Activated CD4-positive, alpha-beta T cell treated with anti-CD3 and anti-CD28 coated beads, Interleukin-2, amount 50 U/mL, for 1 hour (primary cell): ENCODE measurements at places on chromosomes 11 and 22.
A peak's percentile ranks its signal among the peaks of the same experiment; 100 is the strongest.

GRCh38 chr11:125167292-125167953, 2.9 kb downstream of the PKNOX2 start:
- no peak for DNase-seq

GRCh38 chr11:3026803-3027202, 30.4 kb downstream of the CARS1 start:
- no peak for DNase-seq

DNA sequence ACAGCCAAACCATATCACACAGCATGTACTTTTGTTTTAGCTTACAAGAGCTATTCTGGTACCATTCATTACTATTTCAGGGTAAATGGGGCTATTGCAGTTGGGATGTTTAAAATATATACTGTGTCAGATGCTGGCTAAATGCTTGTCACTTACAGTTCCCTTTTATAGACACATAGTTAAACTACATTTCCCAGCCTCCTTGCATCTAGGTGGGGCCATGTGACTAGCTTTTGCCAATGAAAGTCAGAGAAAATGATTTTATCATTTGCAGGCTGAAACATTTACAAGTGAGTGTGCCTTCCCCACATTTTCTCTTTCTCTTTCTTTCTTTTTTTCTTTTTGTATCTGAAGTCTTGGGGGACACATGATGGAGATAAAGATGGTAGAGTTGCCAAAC, 7.8 kb upstream of the IFTAP start:
- DNase-seq = no peak

DNA sequence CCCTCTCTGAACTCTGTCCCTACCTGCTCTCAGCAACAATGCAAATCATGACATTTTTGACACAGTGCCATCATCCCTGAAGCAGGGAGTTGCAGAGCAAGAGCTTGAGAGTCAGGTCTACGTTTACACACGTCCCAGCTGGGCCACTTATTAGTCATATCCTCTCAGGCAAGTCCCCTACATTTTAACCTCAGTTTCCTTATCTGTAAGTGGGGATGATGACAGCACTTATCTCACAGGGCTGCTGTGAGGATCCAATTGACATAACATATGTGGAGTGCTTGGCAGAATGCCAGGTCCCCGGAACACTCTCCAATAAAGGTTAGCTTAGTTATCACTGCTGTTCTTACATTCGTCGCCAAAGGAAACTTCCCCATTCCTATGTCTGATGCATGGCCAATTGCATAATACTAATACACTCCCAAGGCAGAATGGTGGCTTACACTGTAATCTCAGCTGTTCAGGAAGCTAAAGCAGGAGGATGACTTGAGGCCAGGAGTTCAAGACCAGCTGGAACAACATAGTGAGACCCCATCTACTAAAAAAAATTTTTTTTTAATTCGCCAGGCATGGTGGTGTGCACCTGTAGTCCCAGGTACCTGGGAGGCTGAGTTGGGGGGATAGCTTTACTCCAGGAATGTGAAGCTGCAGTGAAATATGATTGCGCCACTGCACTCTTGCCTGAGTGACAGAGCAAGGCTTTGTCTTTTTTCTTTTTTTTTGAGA, 16.6 kb downstream of the ASCC2 start:
- no peak for DNase-seq

- no peak for DNase-seq
Measured at GRCh38 chr11:43234881-43235280, 76.9 kb upstream of the API5 start.

- DNase-seq = no peak
Measured at GRCh38 chr11:109106151-109106906, 315.7 kb upstream of the C11orf87 start.

DNA sequence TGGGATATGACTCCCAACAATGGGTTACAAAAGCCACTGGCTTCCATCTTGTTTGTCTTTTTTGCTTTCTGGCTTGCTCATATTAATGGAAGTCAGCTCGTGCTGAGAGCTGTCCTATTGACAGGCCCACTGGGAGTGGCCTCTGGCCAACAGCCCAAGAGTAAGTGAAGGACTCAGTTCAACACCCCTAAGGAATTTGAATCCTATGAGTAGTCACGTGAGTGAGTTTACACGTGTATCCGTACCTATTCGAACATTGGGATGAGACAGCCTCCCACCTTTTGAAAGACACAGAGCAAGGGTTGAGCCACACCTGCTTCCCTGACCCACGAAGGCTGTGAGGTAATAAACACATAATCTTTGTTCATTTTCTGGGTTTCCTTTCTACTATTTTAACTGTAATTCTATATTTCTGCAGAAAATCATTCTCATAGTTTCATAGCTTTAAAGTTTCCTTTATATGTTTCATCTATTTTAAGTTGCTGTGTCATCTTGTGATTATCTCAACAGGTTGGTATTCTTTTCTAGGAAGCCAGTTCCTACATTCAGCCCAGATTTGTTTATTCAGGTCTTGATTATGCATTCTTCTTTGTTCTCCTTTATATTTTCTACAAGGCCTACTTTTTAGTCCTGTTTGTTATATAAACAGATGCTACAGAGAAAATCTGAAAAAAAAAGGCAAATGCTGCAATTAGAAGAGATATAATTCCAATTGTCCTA, 802.3 kb downstream of the CNTN5 start:
- no peak for DNase-seq

DNA sequence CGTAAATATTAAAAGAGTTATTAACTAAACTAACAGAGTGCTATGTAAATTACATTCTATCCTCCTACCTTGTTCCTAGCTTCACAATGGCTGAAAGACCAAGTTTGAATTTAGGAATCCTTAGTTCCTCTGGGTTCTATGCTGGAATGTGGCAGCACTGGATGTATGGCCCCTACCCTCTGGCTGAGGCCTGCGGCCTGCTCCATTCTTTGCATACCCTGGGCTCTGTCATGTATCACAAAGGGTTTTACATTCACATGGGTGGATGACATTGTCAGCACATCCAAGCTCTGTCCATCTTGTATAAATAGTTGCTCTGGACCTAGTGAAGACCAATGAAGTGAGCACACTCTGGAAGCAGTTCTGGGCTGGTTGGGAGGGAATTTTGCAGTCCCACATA, 54.5 kb downstream of the AASDHPPT start:
- no peak for DNase-seq

GRCh38 chr11:12717851-12718291, 43.6 kb downstream of the TEAD1 start:
- peak; percentile 6 for DNase-seq

GRCh38 chr11:12673601-12673923, 659 bp upstream of the TEAD1 start:
- DNase-seq = no peak

DNA sequence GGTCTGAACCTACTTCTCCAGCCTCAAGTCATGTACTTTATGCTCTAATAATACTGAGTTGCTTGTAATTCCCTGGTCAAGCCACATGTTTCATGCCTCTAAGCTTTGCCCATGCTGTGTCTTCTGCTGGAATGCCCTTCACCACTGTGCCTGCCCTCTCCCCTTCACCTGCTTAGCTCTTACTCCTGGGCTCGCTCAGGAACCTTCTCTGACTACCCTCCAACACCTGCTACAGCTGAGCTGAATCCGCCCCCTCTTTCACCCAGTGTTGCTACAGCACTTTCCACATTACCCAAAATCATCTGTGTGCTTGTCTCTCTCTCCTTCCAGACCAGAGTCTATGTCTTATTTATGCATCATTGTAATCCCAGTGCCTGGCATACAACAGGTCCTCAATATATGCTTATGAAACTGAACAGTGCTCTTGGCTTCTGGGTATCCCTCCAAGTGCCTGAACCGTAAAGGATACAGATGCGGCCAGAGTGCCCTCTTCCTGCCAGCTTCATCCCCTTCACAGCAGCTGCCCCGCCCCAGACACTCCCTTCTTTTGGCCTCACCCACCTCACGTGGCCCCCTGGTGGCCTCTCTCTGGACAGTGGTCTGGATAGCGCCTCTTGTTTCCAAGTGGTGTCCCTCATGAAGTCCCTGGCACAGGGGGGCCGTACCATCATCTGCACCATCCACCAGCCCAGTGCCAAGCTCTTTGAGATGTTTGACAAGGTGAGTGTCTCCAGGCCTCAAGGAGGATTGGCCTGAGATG, 7.1 kb downstream of the ABCG4 start:
- no peak for DNase-seq

GRCh38 chr22:43173976-43174720, 12.8 kb downstream of the TTLL12 start:
- DNase-seq = no peak

GRCh38 chr22:29055192-29055830, 6.3 kb downstream of the C22orf31 start:
- no peak for DNase-seq

DNA sequence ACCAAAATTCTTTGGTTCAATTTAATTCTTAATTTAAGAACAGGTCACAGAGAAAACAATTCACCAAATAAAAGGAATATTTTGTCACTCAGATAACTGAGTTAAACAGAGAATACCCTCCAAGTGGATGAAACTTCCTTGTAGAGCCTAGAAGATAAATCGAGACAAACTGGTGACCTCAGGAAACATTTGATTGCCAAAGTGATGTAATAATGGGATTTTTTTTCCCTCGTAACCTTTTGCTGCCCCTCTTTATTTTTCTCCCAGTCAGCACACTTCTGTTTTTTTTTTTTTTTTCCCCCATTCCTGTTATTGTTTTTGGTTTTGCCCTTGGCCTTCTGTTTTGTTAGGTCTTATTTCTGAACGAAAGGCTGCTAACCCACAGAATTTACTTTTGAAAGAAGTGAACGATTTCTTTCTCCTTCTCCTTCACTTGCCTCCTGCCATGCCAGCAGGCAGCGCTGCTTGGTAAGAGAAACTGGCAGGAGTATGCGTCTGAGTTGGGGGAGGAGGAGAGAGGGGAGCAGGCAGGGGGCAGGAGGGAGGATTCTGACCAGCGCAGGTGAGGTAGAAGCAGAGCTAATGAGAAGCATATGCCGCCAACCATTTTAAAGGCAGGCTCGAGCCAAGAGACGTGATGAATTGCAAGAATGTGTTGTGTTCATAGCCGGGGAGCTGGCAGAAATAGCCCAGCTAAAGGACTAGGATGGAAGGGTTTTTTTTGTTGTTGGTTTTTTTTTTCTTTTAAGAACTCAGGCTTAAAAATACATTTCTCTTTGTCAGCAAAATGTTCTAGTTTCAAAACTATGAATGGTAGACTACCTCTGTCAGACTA, 121.9 kb upstream of the MTMR2 start:
- no peak for DNase-seq

- no peak for DNase-seq
Measured at GRCh38 chr11:104858882-104859775, 39.1 kb downstream of the CASP12 start.

GRCh38 chr22:38953577-38954413, 3.6 kb upstream of the APOBEC3A start:
- DNase-seq = peak; percentile 15

DNA sequence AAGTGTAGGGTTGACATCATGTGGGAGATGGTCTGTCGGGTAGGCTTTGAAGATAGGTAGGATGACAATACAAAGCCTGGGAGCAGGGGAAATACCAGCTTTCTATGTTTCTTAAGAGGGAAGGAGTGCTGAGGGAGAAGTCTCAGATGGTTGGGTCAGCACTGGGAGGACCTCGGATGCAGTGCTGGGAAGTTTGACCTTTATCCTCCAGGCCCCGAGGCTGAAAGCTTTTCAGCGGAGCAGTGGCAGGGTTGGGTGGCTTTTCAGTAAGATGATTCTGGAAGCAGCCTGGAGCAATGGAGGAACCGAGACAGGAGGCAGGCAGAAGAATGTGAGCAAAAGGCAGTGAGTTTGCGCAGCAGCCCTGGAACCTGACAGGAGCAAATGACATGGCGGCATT, 43.5 kb upstream of the MYO18B start:
- no peak for DNase-seq

- peak; percentile 27 for DNase-seq
Measured at GRCh38 chr22:42078469-42079318, 806 bp upstream of the SMDT1 start.

- no peak for DNase-seq
Measured at GRCh38 chr11:44968510-44968909, 17.8 kb upstream of the TP53I11 start.

GRCh38 chr11:5368502-5369043, 15.0 kb upstream of the OR51M1 start:
- DNase-seq = no peak

DNA sequence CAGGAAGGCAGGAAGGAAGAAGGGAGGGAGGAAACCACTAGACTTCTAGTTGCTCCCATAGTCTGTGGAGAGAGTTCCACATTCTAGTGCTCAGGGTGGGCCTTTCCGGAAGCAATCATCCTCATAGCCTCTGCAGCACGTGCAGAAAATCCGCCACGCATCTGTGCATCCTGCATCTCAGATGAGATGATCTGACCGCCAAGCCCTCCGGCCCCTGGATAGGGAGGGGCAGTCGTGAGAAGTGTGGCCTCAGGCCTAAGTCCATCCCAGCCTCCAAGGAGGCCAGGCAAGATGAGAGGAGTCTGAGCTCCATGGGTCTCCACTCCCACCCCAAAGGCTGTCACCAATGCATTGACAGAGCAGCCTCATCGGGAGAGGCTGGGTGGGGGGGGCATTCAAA, 30.4 kb upstream of the IGSF9B start:
- no peak for DNase-seq

DNA sequence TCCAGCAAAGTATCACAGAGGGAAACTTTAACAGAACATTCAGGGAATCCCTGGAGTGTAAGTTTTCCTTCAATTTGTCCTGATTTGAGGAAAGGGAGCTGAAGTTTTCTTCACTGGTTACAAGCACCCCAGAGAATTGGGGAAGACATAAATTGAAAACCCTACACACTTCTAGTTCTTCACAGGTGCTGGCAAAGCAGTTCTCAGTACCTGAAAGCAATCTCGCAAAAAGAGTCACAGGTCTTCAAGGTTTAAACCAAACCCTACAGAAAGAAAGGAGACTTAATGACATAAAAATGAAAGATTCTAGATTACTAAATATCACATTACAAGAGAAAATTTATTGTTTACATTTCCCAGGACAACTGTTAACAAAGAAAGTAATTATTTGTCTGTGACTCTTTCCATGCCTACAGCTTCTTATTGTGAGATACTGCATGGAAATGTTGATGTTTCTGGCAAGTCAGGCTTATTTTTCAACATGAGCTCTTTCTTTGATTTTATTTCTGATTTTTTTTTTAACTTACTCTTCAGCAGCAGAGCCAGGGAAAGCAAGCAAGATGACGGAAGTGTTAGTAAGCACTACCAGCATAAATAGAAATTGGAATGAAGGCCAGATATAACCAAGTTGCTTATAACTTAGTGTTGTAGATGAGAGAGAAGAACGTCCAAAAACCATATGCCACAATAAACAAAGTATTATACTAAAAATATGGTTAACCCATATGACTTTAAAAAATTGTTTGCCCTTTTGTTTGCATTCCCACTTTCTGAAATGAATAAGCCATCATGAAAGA, 44.1 kb downstream of the FANCF start:
- DNase-seq = no peak

GRCh38 chr22:38012604-38013072, 28.3 kb upstream of the SOX10 start:
- no peak for DNase-seq
